ENCODE measurements at places on chromosomes 13 and 19.

DNA sequence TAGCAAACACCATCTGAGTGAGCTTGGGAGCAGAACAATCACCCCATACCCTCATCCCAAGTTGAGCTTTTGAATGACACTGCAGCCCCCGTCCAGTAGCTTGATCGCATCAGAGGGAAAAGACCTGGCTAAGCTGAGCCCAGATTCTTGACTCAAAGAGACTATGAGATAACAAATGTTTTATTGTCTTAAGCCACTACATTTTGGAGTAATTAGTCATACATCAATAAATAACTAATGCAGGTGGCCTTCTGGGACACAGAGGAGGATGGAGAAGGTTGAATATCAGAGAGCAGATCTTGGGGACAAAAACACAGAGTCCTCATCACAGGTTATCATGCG, 24.6 kb upstream of the IGSF23 start:
- no peak for DNase-seq

- DNase-seq = no peak
Measured at GRCh38 chr19:3350014-3350663, 16.2 kb upstream of the NFIC start.

- DNase-seq = no peak
Measured at GRCh38 chr13:78265098-78265497, 338.3 kb downstream of the POU4F1 start.

GRCh38 chr13:20923272-20923671, 20.7 kb upstream of the XPO4 start:
- no peak for DNase-seq

GRCh38 chr19:54329476-54330165, 9.3 kb downstream of the LILRA4 start:
- DNase-seq = no peak

- no peak for DNase-seq
Measured at GRCh38 chr13:40155201-40155600, 499.7 kb downstream of the COG6 start.

GRCh38 chr13:99722931-99723330, 221.7 kb downstream of the TM9SF2 start:
- DNase-seq = no peak

- no peak for DNase-seq
Measured at GRCh38 chr13:33740134-33740538, 77.8 kb upstream of the RFC3 start.

GRCh38 chr13:47433461-47434005, 536.7 kb upstream of the HTR2A start:
- DNase-seq = no peak

DNA sequence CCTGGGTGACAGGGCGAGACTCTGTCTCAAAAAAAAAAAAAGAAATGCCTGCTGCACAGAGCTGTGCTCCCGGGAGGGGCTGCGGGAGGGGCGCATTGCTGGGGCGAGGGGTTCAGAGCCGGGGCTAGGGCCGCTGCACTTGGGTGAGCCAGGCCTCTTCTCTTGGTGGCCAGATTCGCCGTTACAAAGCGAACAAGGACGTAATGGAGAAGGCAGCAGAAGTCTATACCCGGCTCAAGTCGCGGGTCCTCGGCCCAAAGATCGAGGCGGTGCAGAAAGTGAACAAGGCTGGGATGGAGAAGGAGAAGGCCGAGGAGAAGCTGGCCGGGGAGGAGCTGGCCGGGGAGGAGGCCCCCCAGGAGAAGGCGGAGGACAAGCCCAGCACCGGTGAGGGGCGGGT, 19.0 kb downstream of the PLIN4 start:
- no peak for DNase-seq

DNA sequence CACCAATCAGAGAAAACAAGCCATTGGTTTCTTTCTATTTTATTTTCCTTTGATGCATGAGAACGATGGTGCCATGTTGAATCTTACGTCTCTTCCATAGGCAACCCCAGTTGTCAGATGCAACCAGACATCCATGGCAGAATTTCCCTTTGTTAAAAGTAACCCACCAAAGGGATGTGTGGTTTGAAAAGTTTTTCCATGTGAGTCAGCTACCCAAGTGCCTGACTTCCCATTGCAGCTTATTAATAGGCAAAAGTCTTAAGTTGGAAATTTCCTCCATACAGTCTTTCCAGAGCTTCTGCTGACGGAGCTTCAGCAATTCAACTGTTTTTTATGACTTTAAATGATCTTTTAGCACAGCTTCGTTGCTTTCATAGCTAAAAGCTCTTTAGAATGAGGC, 73.8 kb upstream of the FAM216B start:
- DNase-seq = no peak

DNA sequence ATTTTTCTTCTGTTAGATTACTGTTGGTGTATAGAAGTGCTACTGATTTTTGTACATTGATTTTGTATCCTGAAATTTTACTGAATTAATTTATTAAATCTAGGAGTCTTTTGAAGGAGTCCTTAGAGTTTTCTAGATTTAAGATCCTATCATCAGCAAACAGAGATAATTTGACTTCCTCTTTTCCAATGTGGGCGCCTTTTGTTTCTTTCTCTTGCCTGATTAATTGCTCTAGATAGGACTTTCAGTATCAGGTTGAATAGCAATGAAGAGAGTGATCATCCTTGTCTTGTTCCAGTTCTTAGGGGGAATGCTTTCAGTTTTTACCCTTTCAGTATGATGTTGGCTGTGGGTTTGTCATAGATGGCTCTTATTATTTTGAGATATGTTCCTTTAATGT, 5.6 kb upstream of the CD33 start:
- no peak for DNase-seq

DNA sequence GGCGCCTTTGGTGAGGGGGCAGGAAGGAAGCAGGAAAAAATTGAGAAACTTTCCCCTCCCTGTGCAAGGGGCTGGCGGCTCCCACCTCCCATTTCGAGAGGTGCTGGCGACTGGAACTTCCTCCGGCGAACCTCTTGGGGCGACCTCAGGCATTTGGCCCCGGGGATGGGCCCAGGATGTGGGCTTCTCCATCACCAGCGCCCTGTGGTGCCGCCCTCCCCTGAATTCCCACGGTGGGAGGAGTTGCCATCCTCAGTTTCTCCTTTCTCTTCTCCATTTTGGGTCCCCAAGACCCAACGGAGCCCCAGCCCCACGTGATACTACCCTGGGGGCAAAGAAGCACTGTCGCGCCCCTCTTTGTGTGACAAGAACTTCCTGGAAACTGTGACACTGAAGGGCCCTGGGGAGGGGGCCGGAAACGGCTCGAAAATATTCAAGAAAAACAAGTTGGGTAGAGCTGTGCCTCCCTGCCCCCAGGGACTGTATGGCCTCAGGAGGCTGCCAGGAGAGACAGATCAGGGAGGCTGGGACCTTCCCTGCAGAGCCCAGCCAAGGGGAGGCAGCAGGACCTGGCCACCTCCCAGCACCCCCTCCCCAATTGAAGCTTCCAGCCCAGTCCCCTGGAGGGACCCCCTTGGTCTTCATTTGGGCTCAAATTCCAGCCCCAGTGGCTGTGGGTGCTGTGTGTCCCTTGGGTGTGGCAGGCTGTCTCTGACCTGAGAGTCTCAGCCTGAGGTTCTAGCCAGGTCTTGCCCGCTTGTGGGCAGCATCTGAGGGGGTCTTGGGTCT, 16.2 kb upstream of the AP1M2 start:
- peak; percentile 94 for DNase-seq

GRCh38 chr13:58992478-58993042, 1171.2 kb downstream of the DIAPH3 start:
- DNase-seq = no peak

DNA sequence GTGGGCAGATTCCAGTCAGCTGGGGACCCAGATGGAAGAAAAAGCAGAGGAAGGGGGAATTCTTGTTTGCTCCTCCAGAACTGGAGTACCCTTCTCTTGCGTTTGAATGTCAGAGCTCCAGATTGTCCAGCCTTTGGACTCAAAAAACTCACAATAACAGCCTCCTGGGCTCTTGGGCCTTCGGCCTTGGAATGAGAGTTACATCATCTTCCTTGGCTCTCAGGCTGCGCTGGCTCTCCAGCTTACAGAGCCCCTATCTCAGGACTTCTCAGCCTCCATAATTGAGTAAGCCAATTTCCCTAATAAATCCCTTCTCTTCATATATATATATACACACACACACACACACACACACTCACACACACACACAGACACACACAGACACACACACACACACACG, 1215.7 kb upstream of the SLC10A2 start:
- DNase-seq = no peak

All from CD4-positive, alpha-beta T cell treated with Interleukin-4 for 1 hour (primary cell).